ENCODE measurements at places on chromosomes 4 and X. TPM values are rescaled to one million over a fixed set of nuclear protein-coding genes. Genes with fewer than 3 reads are reported as not detected.
A peak's percentile ranks its signal among the peaks of the same experiment; 100 is the strongest.

DNA sequence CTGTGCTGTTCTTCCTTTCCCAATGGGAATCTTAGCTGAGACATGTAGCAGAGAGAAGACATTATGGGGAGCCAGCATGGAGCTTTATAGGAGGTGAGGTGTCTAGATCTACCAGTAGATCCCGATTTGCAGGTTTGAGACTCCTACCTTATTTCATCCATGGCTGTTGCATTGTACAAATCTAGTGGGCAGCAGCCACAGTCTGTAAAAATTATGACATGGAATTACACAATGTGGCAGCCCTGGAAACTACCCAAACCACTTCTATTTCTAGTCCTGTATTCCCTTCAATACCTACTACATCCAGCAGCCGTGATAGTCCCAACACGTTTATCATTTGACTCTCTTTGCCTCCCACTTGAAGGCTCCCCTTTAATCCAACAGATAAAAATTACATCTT is 8.1 kb downstream of the ATP7A start:
- H3K36me3 ChIP-seq = no peaks in the 10 kb centered on the region
- no peak overlapping the region for H3K27ac ChIP-seq
- no peaks in the 10 kb centered on the region for H3K4me1 ChIP-seq
- no peak for DNase-seq

DNA sequence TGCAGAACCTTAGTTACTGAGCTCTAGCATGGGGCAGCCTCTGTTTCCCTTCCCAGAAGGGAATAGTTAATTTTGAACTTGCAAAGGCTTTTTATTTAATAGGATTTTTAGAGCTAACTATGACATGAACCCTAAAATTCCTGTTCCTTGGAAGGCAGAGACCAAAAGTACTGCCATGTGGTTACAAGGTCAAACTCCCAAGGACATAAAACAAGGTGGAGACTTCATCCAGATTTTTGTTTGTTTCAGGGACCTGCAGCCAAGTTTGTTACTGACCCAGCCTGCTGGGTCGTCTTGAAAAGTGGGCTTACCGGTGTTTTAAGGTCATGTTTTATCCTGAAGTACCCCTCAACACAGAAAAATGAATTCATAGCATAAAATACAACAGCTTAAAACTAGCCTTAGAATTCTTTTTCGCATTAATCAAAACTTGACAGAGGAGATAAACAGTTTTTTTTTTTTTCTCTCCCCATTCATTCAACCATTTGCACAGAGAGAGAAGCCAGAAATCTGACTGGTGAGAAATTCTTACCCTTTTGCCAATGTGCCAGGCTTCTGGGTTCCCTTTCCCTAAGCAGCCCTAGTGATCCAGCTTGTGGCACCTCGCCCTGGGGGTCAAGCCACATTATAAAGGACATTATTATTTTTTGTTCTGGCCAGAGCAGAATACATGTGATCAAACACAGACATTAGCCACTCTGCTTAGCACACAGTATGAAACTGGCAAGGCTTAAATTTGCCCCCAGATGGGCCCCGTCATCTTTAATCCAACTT is 21.5 kb upstream of the GRPEL1 start:
- no peak overlapping the region for H3K27ac ChIP-seq
- H3K36me3 ChIP-seq = no peaks in the 10 kb centered on the region
- no peaks in the 10 kb centered on the region for H3K27me3 ChIP-seq
- H3K4me3 ChIP-seq = no peak overlapping the region
- no peaks in the 10 kb centered on the region for H3K4me1 ChIP-seq
- no peak for DNase-seq

DNA sequence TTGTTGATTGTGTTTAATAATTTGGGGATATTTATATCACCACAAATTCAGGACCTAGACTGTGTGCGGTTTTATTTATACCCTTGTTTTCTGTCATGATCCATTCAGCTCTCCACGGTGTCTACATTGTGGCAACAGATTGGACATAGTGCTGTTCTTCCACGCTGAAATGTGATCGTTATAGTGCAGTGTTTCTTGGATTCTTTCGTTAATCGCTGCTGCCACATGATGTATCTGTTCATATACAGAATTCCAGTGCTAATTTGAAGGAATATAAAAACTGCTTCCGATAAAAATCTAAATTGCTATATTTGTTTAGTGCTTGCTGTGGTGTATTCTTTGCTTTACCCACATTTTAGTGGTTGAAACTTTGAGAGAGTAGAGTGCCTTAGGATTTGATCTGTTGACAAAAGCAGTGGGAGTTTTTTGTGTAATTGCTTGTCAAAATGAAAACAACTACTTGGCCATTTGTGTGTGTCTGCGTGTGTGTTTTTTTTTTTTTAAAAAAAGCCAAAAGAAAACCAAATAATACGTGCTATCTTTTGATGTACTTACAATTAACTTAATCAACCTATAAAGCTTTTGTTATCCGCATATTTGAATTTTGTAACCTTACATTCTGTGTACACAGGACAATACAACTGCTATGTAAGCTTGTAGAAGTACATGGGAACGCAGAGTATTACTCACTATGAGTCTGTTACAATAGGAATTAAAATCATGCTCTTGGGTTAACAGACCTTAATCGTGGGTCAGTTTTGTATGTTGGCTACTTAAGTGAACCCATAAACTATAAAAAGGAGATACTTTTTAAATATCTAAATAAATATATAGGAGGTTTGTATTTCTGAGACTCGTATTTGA is 353.3 kb downstream of the ARHGAP24 start:
- H3K27me3 ChIP-seq = no peaks in the 10 kb centered on the region
- no peaks in the 10 kb centered on the region for H3K36me3 ChIP-seq
- no peak for DNase-seq
- peak overlapping the region; percentile 26 for H3K27ac ChIP-seq
- no peaks in the 10 kb centered on the region for H3K4me1 ChIP-seq
- no peak overlapping the region for H3K4me3 ChIP-seq

F8A3 gene
- 33.1 TPM for total RNA-seq

Data from prostate gland (tissue), 2 donors.